CD8-positive, alpha-beta T cell (primary cell): ENCODE measurements at places on chromosomes 16 and 17.
A peak's percentile ranks its signal among the peaks of the same experiment; 100 is the strongest.

DNA sequence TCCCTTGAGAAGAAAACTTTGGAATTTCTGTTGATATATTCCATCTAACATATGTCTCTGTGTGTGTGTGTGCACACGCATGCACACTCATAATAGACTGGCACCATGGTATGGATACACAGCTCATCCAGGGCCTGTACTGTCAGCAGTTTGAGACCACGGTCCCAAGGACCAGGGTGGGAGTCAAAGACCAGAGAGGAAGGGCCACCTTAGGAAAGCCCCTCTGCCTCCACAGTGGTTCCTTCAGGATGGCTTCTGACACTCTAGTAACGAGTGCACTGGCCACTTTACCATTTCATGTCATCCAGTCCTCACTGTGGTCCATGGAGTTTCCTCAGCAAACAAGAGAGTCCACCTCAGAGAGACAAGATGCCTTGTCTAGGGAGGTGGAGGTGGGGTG lies 81.8 kb downstream of the PLD6 start:
- DNase-seq = no peak

DNA sequence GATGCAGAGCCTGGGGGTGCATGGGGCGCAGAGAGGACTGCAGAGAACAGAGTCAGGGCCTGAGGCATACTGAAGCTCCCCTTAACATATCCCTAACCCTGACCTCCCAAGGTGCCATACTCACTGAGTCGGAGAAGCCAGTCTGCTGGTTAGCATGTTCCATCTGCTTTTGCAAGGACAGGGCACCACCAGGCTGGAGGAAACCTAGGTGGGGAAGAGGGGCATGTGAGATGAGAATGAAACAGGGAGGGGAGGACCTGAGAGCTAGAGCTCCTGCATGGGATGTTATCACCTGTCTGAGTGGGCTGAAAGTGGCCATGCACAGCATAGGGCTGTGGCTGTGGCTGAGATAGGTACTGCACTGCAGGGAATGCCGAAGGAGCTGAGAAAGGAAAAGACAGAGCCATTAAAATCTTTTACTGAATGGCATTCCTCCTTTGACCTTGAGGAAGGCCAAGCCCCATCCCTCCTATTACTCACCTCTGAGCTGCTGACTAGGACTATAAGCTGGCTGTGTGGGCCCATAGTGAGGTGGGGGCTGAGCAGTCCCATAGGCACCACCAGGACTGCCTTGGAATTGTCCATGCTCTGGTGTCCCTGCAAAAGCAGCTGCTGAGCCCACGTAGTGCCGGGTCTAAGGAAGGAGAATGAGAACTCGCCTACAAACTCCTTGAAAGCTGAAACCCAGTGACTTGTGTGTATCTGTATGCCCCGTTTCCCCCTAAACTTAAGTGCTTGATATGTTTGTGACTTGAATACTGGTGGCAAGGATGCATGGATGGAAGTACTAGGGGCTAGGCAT lies 1.9 kb downstream of the GPS2 start:
- DNase-seq = no peak

- DNase-seq = no peak
These were observed 528 bp downstream of the PRSS27 start for GRCh38 chr16:2719328-2720063.

GRCh38 chr17:81899514-81900166 lies 2.4 kb upstream of the NPB start:
- DNase-seq = no peak

DNA sequence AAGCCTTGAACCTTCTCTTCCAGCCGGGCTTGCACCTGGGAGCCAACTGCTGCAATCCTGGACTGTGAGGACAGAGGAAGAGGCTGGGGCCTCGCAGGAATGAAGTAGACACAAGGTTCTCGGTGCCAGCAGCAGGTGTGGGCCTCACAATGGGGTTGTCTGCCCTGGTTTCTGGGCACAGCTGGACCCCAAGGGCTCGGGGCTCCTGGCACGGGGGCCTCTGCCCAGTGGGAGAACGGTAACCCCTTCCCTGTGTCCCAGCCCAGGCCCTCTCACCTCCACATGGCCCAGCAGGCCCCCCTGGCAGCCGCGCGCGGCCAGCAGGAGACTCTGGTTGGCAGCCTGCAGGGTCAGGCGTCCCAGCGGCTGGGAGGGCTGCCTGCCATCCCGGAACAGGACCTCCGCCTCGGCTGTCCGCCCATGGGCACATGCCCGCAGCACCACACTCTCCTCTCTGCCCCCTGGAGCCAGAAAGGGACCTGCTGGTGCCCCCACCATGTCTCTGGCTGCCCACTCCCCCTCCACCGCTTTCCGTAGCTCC lies 46.9 kb downstream of the RMI2 start:
- no peak for DNase-seq

GRCh38 chr17:67461876-67462275 lies 84.8 kb downstream of the PITPNC1 start:
- no peak for DNase-seq

DNA sequence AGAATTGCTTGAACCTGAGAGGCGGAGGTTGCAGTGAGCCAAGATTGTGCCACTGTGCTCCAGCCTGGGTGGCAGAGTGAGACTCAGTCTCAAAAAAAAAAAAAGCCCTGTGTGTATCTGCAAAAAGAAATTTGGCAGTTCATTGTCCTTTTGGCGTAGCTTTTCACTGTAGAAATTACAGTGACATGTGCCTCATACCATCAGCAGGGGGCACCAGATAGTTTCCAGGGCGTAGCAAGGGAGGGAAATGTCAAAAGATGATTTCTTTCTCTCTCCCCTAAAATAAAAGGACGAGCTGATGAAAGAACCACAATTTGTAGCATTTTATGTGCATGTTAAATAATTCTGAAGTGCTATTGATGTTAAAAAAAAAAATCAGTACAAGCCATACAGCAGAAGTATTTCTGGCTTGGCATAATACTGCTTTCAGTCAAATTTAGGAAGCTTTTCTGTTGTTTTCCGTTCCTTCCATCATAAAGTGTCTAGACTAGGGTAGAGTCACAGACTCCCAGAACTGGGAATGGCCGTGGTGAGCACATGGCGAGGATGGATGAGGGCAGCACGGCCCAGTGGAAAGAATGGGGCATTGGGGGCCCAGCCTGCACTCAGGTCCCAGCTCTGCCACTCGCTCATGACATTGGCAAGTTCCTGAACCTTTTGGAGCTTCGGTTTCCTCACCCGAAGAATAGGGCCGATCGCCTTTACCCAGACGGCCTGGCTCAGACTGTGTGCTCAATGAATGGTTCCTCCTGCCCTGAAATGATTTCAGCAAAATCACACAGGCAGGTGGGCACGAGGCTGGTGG lies 59.8 kb upstream of the RPH3AL start:
- peak; percentile 69 for DNase-seq

DNA sequence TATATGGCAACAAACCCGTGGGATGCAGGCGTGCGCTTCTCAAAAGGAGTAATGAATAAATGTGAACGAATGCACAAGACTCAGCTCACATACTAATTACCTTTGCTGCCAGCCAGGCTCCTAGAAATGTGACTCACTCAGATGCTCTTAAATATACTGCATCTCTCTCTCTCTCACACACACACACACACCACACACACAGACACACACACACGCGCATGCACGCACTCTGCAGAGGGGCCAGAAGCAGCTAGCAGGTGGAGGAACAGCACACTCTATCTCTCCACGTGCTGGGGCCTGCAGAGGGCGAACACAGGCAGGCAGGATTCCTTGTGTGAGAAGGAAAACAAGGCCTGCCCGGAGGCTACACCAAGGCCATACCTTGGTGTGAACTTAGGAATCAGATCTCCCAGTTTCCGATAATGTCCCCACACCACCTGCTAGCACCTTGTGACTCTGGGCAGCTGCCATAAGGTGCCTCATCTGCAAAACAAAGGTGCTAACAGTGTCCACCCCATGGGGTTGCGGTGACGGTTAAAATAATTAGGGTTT lies 5.3 kb downstream of the GPRC5B start:
- no peak for DNase-seq

DNA sequence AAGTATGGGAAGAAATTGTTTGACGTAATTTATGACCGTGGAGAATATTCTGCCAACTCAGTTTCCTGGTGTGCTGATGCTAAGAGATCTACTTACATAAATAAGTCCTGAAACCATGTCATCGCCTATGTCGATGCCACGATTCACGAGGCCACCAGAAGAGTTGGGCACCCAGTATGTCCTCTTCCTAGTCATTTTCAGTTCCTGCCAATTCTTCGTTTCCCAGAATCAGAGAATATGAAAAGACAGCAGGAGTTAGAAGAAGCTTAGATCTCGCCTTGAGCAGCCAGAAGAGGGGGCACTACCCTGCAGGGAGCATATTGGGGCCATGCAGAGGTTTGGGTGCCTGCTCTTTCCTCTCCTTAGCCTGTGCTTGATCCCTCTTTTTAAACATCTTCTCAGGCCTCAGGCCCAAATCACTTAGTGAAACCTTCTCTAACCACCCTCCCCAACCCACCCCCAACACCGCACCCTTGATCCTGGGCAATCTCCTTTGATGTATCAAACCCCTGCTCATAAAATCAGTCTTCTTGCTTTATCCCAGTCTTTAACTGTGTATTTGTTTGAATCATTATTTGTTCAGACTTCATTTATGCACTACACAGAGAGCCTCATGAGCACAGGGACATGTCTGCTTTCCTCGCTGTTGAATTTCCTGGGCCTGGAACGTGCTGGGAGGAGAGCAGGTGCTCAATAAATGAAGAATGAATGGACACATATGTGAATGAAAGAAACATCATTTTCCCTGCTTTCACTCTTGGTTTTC lies 12.2 kb upstream of the LONP2 start:
- DNase-seq = peak; percentile 33

GRCh38 chr16:3868556-3868955 lies 12.0 kb downstream of the CREBBP start:
- no peak for DNase-seq

- DNase-seq = no peak
These were observed 74.0 kb downstream of the SEC14L1 start for GRCh38 chr17:77214743-77215142.

DNA sequence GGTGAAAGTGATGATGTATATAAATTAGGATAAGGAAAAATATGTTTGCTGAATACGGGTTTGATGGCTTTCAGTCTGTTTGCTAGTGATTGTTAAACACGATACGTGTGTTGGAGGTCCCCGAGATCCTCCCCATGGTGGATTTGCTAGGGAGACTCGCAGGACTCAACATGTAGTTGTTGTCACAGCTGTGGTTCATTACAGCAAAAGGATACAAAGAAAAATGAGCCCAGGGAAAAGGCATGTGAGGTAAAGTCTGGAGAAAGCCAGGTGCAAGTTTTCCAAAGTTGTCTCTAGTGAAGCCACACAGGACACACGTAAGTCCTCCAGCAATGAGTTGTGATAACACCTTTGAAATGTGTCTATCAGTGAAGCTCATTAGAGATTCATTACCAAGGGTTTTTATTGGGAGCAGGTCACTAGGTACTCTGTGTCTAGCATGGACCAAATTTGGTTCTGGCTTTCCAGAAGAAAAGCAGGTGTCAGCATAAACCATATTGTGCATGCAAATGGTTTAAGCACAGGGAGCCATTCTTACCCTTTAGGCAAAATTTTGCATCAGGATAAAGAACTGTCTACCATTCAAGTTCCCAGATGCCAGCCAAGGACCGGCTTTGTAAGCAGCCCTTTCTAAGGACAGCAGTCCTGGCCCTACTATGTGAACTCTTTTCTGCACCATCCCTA lies 215.2 kb upstream of the WSCD1 start:
- no peak for DNase-seq

GRCh38 chr16:13956635-13957196 lies 36.8 kb downstream of the ERCC4 start:
- no peak for DNase-seq

GRCh38 chr17:75854101-75854748 lies 910 bp downstream of the WBP2 start:
- no peak for DNase-seq

DNA sequence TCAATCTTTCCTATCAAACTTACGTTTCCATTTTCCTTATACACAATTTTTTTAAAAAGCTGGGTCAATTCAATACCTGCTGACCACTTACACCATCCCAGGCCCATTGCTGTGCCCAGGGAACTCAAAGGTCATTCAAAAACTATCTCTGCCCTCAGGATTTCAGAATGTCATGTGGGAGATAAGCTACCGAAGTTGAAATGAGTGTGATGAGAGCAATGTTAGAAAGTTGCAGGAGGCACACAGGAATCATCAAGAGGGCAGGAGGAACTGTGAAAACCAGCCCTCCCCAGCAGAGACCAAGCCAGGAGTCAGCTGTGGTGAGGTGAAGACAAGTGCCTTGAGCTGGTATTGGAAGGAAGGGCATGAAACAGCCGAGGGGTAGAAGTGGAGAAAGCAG lies 195.9 kb downstream of the HS3ST3A1 start:
- DNase-seq = no peak

DNA sequence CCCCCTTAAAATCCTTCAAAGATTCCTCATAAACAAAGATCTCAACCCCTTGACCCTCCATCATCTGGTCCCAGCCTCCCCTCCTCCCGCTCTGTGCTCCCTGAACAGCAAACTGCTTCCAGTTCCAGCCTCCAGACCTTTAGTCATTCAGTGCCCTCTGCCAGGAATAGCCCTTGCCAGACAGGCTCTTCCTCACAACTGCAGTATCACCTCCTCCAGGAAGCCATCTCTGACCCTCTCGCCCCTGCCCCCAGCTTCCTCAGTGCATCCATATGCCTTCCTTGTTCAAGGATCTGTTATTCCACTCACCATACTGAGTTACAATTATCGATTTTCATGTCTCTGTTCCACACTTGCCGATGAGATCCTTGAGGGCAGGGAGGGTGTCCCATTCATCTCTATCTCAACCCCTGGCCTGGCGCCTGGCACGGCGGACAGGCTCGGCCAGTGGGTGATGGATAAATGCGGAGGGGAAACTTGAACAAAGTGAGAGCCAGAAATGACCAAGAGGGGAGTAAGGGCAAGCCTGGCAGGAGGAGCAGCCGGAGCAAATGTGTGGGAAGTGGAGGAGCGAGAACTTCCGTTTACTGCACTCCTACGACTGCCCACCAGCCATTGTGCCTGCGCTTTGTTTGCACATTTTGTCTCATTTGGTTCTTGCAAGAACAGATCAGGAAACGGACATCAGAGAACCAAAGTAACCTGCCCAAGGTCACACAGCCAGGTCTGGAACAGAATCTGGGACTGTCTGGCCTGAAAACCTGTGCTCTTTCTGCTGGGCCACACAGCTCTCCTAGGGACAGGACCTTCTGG lies 2.0 kb upstream of the NXPH3 start:
- DNase-seq = no peak

- DNase-seq = no peak
These were observed 4.5 kb upstream of the MNT start for GRCh38 chr17:2405247-2405926.

GRCh38 chr16:26231647-26232046 lies 539.9 kb downstream of the HS3ST4 start:
- DNase-seq = no peak

GRCh38 chr17:42868338-42868737 lies 17.3 kb downstream of the AOC3 start:
- DNase-seq = no peak

GRCh38 chr17:81838753-81839255 lies 4.0 kb upstream of the PPP1R27 start:
- DNase-seq = no peak

GRCh38 chr17:61570118-61570517 lies 20.9 kb downstream of the NACA2 start:
- no peak for DNase-seq
